ENCODE measurements at places on chromosomes 12 and 14. TPM values are rescaled to one million over a fixed set of nuclear protein-coding genes. Genes with fewer than 3 reads are reported as not detected.

DNA sequence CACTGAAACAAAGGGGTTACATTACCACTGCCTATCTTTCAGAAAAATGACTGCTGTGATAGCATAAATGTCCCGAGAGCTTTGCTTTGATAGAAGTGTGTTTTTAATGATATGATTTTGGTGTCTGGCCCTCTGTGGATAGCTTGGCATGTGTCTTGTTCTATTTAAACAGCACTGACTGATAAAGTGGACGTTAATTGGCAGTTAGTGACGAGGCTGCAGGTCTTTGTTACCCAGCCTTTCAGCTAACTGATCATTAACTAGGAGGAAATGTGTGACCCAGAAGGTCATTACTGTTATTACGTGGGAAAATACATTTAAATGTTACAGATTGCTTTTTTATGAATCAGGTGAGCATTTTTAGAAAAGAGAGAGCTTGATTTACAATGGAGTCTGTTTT, 428.3 kb downstream of the DIO2 start:
- H3K36me3 ChIP-seq = no peaks in the 10 kb centered on the region
- no peak overlapping the region for H3K27ac ChIP-seq
- H3K4me1 ChIP-seq = no peaks in the 10 kb centered on the region
- no peak for DNase-seq
- no peaks in the 10 kb centered on the region for H3K27me3 ChIP-seq
- H3K4me3 ChIP-seq = no peak overlapping the region

- DNase-seq = no peak
- H3K4me3 ChIP-seq = no peak overlapping the region
- no peaks in the 10 kb centered on the region for H3K27me3 ChIP-seq
- H3K4me1 ChIP-seq = peaks cover 6% of the 10 kb centered on the region
- no peak overlapping the region for H3K27ac ChIP-seq
Observed at GRCh38 chr12:106425061-106425702, 67.6 kb downstream of the POLR3B start.

GRCh38 chr14:55354500-55354899, 57.1 kb downstream of the ATG14 start:
- peaks cover 35% of the 10 kb centered on the region for H3K36me3 ChIP-seq
- H3K27ac ChIP-seq = no peak overlapping the region
- H3K4me1 ChIP-seq = no peaks in the 10 kb centered on the region
- H3K27me3 ChIP-seq = no peaks in the 10 kb centered on the region
- peak; percentile 12 for DNase-seq
- no peak overlapping the region for H3K4me3 ChIP-seq

GRCh38 chr14:33589334-33589733, 361.5 kb downstream of the EGLN3 start:
- no peak overlapping the region for H3K4me3 ChIP-seq
- H3K27ac ChIP-seq = no peak overlapping the region
- no peak for DNase-seq
- no peaks in the 10 kb centered on the region for H3K36me3 ChIP-seq
- H3K4me1 ChIP-seq = peaks cover 14% of the 10 kb centered on the region
- no peaks in the 10 kb centered on the region for H3K27me3 ChIP-seq

DNA sequence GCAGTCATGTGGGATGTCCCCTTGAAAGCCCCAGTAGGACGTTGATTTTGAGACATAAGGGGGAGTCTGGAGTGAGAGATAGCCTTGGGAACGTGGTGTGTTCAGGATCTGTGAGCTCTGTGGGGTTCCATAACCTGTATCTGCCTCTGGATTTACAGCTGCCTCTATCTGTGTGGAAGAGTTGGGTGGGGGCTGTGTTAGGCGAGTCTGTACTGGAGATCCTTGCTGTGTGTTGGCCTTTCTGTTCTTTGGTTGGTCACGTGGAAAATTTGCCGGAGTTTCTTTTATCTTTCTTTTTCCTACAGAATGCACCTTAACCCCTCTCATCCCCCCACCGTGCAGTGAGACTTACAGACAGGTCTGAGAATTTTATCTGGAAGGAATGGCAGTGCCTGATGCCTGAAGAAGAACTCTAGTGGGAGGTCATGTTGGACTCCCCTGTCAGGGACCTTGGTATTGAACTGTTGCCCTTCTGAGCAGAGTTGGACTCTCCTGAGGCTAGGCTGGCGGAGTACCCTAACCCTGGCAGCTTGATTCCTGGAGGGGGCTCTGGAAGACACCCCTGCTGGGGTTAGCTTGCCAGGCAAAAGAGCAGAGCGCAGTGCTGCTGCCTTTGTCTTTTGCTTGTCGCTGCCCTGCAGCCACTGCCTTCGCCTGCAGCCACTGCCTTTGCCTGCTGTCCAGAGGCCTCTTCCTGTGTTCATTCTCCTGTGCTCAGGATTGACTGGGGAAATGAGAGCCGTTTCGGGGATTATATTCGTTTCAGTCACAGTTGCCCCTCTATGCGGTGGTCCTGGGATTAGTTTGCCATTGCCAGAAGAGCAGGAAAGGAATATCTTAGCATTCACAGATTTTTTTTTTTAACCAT, 34.1 kb downstream of the ZNF664 start:
- peaks cover 9% of the 10 kb centered on the region for H3K36me3 ChIP-seq
- no peaks in the 10 kb centered on the region for H3K4me1 ChIP-seq
- H3K27me3 ChIP-seq = no peaks in the 10 kb centered on the region
- DNase-seq = no peak

DNA sequence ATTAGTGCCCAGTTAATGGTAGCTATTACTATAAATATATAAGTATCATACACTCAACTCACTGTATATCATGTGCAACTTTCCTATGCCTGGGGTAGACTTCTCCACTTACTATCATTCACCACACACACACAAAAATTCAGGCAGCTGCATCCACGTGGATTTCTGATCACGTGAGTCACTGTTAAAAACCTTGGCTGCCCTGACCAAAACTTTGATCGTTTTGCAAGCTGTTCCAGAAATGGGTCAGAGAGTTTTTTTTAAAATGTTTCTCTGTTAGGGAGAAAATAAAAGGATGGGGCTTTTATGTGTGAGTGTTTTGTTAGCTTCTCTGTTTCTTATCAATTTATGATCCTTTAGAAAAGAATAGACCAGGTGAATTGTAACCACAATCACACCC, 198.2 kb upstream of the CNOT2 start:
- H3K27ac ChIP-seq = no peak overlapping the region
- no peaks in the 10 kb centered on the region for H3K4me1 ChIP-seq
- no peaks in the 10 kb centered on the region for H3K27me3 ChIP-seq
- no peaks in the 10 kb centered on the region for H3K36me3 ChIP-seq
- no peak overlapping the region for H3K4me3 ChIP-seq

GRCh38 chr14:92033906-92034687, 5.8 kb downstream of the TRIP11 start:
- H3K4me1 ChIP-seq = peaks cover 5% of the 10 kb centered on the region
- H3K36me3 ChIP-seq = peaks cover 29% of the 10 kb centered on the region
- H3K4me3 ChIP-seq = no peak overlapping the region
- H3K27me3 ChIP-seq = no peaks in the 10 kb centered on the region
- H3K27ac ChIP-seq = no peak overlapping the region

GRCh38 chr12:107736914-107737313, 24.0 kb downstream of the PRDM4 start:
- H3K4me1 ChIP-seq = no peaks in the 10 kb centered on the region
- H3K27me3 ChIP-seq = no peaks in the 10 kb centered on the region
- H3K27ac ChIP-seq = no peak overlapping the region

GRCh38 chr14:88802596-88802995, 9.8 kb upstream of the EML5 start:
- no peaks in the 10 kb centered on the region for H3K4me1 ChIP-seq
- no peaks in the 10 kb centered on the region for H3K27me3 ChIP-seq
- H3K4me3 ChIP-seq = no peak overlapping the region
- H3K27ac ChIP-seq = no peak overlapping the region
- no peak for DNase-seq

GRCh38 chr12:46647034-46647433, 178.8 kb downstream of the SLC38A4 start:
- H3K27ac ChIP-seq = no peak overlapping the region
- no peak overlapping the region for H3K4me3 ChIP-seq
- no peaks in the 10 kb centered on the region for H3K27me3 ChIP-seq
- H3K4me1 ChIP-seq = peaks cover 22% of the 10 kb centered on the region
- no peaks in the 10 kb centered on the region for H3K36me3 ChIP-seq

DNA sequence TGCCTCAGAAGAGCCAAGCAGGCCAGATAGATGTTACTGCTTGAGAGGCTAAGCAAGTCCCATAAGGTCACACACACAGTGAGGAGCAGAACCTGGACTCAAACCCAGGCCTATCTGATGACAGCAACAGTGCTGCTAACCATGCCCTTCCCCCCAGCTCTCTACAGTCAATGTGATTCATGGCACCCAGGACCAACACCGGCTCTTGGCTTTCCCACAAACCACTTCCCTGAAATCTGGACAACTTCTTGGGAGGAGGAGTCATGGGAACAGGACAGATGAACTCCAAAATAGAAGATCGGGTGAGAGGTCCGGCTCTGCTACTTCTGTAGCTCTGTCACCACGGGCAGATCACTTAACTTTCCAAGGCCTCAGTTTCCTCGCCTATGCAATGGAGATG, 716 bp upstream of the PTGDR start:
- H3K4me1 ChIP-seq = no peaks in the 10 kb centered on the region
- H3K36me3 ChIP-seq = no peaks in the 10 kb centered on the region

DNA sequence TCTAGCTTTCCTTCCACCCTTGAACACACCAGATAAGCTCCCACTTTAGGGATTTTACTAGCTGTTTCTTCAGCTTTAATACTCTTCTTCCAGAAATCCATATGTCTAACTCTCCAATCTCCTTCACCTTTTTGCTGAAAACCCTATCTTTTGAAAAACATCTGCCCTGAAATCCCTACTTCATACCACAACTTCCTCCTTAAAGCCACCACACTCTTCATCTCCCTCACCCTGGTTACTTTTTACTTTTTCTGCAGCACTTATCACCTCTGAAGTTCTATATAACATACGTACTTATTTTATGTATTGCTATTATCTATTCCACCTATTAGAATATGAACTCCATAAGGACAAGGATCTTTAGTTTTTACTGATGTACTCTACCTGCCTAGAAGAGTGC, 28.6 kb upstream of the PTPRQ start:
- H3K36me3 ChIP-seq = no peaks in the 10 kb centered on the region
- no peak for DNase-seq
- no peak overlapping the region for H3K4me3 ChIP-seq
- no peaks in the 10 kb centered on the region for H3K27me3 ChIP-seq

GRCh38 chr12:29208060-29208459, 59.0 kb downstream of the FAR2 start:
- H3K27me3 ChIP-seq = no peaks in the 10 kb centered on the region
- no peaks in the 10 kb centered on the region for H3K4me1 ChIP-seq
- H3K27ac ChIP-seq = no peak overlapping the region
- H3K4me3 ChIP-seq = no peak overlapping the region

The TAS2R20 gene
- total RNA-seq = not detected

The GALNT16 gene
- not detected for total RNA-seq

The MYL2 gene
- total RNA-seq = not detected

The COL2A1 gene
- total RNA-seq = not detected

The KDM5A gene
- 38.1 TPM for total RNA-seq

The CMAS gene
- 30.8 TPM for total RNA-seq

The LRP1-AS gene
- total RNA-seq = not detected

The SERPINA12 gene
- not detected for total RNA-seq

The BHLHE41 gene
- 69.1 TPM for total RNA-seq
